Caki2 (cell line): ENCODE measurements at places on chromosomes 5 and 9. TPM values are rescaled to one million over a fixed set of nuclear protein-coding genes. Genes with fewer than 3 reads are reported as not detected.

TAF1L gene
- total RNA-seq: not detected in 2 replicates

HTR1A gene
- total RNA-seq: not detected in 2 replicates

SLC6A19 gene
- not detected in 2 replicates for total RNA-seq

CCDC171 gene
- total RNA-seq: 0.14 and 0.47 TPM in 2 replicates

NRARP gene
- total RNA-seq: 0.17 and 2.0 TPM in 2 replicates

TLX3 gene
- total RNA-seq: not detected in 2 replicates

ADCY2 gene
- total RNA-seq: not detected in 2 replicates

NR4A3 gene
- not detected in 2 replicates for total RNA-seq

KIAA1191 gene
- total RNA-seq: 103 and 141 TPM in 2 replicates

NR5A1 gene
- not detected in 2 replicates for total RNA-seq

SPAG8 gene
- total RNA-seq: 0.24 TPM in 1 of 2 replicates, not detected in the other

OLFM1 gene
- total RNA-seq: 2.6 and 3.7 TPM in 2 replicates

DNA sequence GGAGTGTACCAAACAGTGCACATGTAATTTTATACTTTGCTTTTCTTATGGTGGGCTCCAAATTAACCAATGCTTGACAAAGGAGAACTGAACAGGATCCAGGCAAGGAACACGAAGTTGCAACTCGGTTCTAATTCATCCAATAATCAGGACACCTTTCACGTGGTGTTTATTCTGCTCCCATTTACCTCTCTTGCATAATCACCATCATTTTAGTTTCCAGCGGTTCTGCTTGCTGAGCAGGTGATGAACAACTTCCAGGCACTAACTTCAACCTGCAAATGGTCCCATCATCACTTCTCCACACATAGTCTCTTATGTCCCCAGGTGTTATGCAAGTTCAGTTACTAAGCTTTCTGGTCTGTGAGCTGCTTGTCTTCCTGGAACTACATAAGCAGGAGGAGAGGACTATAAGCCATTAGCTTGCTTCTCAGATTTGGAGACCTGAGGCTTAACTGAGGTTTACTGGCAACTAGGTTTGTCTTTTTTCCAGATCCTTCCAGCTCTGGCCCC lies 326.8 kb upstream of the SLC30A5 start:
- DNase-seq: no peak

DNA sequence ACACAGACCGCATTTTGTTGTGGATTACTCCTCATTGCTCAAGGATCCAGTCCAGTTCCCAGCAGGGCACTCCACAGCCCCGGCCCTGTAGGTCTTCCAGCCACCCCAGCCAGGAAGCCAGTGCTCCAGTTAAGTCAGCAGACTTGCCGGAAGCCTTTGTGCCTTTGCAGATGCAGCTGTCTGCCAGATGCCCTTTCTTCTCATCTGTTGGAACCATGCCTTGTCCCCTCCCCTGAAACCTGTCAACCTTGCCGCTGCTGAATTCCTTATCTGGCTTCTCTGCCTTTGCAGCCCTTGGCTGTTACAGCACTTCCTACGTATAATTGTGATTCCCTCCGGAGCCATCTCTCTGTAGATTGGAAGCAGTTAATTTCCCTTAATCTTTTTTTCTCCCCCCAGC lies 28.4 kb downstream of the PSAT1 start:
- no peak for DNase-seq

GRCh38 chr5:109705596-109705995 lies 15.9 kb downstream of the MAN2A1 start:
- DNase-seq: no peak

- DNase-seq: no peak
Observed at GRCh38 chr5:86757824-86758223, 140.1 kb downstream of the COX7C start.

GRCh38 chr5:44847206-44847852 lies 38.6 kb downstream of the MRPS30 start:
- no peak for DNase-seq

DNA sequence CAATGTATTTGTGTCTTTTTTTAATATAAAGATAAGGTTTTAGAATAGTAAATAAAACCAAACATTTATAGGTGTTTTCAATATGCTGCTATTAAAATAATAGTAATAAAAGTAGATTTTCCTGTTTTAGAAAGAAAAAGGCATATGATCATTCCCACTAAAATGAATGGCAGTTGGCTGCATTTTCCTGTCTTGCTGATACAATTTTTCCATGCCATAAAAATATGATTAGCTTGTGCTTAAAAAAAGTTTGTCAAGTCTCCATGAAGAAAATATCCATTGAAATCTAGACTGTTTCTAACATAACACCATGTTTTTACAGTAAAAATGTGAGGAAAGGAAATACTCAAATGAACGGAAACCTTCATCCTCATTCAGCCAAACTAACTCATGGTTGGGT lies 65.0 kb downstream of the FBXL7 start:
- DNase-seq: no peak

GRCh38 chr5:1277331-1277730 lies 17.5 kb downstream of the TERT start:
- DNase-seq: no peak

DNA sequence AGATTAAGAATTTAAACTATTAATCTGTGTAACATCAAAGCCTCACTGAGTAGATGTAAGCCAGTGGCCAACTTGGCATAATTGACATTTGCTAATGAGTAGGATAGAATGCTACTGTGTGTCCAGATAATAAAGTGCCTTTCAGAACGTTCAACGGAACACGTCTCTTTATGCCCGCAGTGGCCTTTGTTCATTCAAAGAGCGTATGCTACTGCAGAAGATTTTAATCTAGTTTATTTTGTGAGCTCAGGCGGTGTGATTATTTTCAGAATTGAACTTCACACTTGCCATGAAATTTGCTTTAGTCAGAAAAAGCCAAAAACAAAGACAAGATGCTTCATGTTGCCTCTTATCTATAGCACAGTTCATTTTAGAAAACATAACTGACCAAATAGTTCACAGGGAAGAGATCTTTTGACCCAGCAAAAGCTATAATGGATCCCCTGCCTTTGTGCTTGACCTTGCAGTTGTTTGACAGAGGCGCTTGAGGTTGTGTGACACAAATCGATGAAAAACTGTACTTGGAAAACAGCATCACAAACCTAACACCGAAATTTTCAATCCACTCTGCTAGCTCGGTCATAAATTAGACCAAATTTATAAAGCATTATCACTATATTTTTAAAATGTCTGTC lies 530.9 kb upstream of the TYRP1 start:
- DNase-seq: no peak

- DNase-seq: no peak
Observed at GRCh38 chr5:77832938-77833337, 56.8 kb upstream of the TBCA start.

DNA sequence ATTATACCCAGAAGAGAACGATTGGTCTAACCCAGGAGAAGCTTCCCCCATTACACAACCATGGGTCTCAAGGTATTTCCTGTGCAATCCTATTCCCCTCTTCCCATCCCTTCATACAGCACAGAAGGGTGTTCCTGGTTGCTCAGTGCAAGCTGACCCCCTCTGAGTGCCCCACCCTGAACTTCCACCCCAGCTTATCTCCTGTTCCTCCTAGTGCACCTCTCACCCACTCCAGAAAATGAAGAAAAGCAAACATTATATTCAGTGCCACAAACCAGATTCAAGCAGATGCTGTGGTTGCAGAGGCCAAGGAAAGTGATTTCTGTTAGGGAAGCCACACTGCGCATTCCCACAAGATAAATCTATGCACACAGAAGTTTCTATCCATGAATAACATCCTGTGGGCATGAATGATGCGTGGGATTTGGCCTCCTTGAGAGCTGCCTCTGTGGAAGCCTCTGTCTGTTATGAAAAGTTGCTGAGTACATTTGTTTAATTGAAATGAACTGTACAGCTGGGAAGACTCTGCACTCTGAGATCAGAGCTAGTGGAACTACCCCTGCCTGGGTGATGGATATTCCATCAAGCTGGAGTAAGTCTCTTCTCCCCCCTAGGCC lies 2.2 kb upstream of the OR2S2 start:
- DNase-seq: no peak

DNA sequence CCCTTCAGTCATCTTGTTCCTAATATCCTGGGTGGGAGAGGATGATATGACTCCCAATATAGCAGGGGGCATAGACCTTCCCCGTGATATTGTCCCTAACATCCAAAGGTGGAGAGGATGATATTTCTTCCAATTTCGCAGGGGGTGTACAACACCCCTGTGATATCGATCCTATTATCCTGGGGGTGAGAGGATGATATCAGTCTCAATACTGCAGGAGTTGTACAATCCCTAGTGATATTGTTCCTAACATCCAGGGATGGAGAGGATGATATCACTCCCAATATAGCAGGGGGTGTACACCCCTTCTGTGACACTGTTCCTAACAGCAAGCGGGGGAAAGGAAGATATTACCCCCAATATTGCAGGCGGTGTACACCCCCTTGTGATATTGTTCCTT lies 122.6 kb downstream of the TMEM38B start:
- DNase-seq: no peak

DNA sequence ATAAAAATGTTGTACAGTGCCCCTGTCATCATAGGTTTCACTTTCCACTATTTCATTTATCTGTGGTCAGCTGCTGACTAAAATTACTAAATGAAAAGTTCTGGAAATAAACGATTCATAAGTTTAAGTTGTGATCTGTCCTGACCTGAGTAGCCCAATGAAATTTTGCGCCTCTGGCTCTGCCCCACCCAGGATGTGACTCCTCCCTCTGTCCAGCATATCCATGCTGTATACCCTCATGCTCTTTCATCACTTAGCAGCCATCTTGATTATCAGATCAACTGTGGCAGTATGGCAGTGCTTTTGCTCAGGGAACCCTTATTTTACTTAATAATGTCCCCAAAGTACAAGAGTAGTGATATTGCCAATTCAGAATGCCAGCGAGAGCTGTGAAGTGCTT lies 97.3 kb downstream of the STARD4 start:
- DNase-seq: no peak

DNA sequence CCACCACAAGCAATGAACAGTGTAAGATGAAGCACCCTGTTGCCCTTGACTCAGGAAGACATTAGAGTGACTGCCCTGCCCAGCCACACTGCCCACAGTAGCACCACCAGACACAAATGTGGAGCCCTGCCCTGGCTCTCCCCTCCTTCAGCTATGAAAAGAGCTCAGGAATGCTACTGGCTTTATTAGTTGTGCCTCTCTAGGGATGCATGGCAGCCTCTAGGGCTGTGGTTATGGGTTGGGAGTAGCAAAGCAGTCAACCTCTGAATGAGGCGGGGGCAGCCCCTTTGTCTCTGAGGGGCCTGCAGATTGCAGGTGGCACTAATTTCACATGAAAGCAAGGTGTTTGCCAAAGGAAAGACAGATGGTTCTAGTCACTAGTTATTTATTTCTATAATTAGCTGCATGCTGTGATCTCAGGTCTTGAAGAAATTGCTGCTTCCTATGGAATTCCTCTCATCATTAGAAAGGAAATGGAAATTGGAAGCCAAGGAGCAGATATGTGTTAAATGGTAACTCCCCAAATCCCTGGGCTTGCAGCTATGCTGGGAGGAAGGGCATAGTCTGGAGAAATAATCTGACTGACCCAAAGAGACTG lies 259.4 kb downstream of the TLR4 start:
- DNase-seq: no peak

DNA sequence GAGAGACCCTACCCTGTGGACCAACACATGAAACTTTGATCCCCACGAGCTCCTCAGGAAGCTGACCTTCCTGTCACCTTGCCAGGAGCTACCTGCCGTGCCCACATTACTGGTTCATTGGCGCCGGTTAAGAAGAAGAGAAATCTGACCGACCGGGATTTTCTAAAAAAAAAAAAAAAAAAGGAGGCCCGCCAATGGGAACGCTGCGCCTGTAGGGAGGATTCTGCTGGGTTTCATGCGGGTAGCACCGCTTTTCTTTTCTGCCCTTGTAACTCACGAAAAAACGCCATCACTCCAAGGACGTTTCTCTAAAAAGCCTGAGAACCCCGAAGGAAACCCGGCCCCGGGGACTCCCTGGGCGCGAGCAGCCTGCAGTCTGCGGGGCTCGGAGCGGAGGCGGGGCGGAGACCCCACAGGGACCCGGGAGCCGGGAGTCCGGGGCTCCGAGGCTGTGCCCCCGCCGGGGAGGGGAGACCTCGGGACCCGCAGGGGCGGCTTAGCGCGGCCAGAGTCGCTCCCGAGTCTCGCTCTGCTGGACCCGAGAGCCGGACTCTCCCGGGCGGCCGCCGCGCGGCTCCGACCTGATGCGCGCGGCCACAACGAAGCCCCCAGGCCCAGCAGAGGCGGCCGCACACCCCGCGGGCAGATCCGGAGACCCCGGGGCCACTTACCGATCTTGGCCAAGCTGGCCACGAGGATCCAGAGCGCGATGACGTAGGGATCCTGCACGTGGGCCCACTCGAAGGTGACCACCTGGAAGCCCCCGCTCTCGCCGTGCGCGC lies 617 bp downstream of the SLC9A3 start:
- no peak for DNase-seq
